ENCODE measurements at places on chromosomes 12 and 14. TPM values are rescaled to one million over a fixed set of nuclear protein-coding genes. Genes with fewer than 3 reads are reported as not detected.

Gene OTOGL
- total RNA-seq = 0.31 TPM

Gene TSPAN9
- 116 TPM for total RNA-seq

Gene CMKLR1
- 0.51 TPM for total RNA-seq

Gene SLCO1B1
- not detected for total RNA-seq

Gene SALL2
- total RNA-seq = 38.4 TPM

Gene OR6C2
- not detected for total RNA-seq

Gene AQP5
- 0.26 TPM for total RNA-seq

Gene TMEM117
- 0.80 TPM for total RNA-seq

Gene SMOC1
- 0.38 TPM for total RNA-seq

Gene SERPINA6
- total RNA-seq = not detected

Gene SARNP
- total RNA-seq = 76.6 TPM

Gene PTHLH
- total RNA-seq = 4.7 TPM

Gene MEG3
- not detected for total RNA-seq

- no peak for DNase-seq
These were observed 837 bp upstream of the STX2 start for GRCh38 chr12:130839770-130840404.

- DNase-seq = no peak
These were observed 1241.4 kb upstream of the TMEM132C start for GRCh38 chr12:127025545-127025944.

- no peak for DNase-seq
These were observed 174.3 kb downstream of the ANO2 start for GRCh38 chr12:5770727-5771126.

DNA sequence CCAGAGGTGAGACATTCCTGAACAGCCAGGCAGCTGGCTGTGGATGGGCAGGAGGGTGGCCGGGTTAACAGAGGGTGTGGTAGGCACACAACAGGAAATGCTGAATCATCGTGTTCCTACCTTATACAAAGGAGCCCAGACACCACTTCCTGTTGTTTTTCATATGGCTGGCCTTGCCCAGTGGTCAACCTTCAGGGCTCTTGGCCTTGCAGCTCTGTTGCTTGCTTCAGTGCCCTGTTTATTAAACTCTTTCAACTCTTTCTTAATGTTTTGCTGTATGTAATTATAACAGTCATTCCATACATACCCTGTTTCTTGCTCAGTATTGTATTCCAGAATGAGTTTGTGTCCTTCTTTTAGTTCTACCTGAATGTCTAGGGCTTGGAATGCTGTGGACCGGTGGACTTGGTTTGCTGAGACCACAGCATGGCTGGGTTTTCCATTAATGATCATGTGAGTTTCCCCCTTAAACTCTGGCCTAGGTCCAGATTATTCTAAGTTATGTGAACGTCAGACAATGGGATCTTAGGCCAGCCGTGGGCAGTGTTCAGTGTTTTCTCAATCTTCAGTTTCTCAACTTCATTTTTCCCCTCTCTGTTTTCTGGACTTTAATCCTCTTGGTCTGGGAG, 11.9 kb downstream of the CFAP54 start:
- DNase-seq = peak; percentile 48

GRCh38 chr12:110074089-110074488, 25.8 kb upstream of the C12orf76 start:
- DNase-seq = no peak

DNA sequence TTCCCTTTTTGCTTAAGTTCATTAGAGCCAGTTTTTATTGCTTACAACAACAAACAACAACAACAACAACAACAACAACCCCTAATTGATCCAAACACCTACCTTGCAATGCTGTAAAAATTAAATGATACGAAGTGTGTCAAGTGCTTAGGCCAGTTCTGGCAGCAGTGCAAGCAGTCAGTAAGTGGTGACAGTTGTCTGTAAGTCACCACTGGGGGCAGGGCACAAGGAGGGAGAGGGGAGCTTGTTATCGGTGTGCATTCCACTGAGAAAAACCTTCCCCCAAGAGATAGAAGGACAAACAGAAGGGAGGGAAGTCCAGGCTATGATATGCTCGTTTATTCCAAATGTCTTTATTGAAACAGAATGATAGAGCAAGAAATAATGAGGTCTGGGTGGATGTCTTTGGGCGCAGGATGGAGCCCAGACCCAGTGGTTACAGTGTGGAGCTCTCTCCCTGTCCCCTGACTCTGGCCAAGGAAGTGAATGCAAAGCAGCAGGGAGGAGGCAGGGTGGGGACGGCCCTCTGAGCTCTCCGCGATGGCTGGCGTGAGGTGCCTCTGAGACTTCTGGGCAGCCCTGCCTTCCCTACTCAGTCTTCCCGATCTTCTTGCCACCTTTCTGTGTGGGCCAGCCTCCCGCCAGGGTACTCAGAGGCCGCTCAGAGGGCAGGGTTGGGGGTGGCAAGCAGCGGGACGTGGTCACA, 6.5 kb downstream of the SLC22A17 start:
- DNase-seq = no peak

DNA sequence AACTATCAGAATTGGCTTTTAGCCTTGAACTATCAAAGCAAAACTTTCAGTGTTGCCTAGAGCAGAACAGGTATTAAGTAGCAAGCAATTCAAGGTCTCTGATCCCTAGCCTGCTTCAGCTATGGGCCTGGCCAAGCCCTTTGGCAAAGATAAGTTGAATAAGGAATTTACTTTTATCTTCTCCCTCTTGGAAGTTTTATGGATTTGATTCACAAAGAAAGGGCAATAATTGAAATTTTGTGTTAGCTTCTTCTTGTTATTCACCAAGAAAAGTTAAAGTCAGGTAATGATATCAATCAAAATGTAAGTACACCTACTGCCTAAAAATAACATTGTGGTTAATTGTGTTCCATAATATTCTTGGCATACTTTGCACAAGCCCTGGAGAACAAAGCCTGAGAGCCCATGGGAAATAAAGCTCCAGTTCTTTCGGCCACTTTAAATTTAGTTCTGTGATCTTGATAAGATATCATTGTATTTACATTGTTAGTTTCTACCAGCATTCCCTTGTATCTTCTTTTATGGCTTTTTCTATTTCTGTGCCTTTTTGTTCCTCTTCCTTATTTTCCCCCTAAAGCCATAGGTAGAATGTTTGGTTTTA, 158.0 kb downstream of the RAD51B start:
- no peak for DNase-seq

GRCh38 chr12:101876322-101876860, 989 bp upstream of the DRAM1 start:
- no peak for DNase-seq

- no peak for DNase-seq
These were observed 37.2 kb downstream of the BEGAIN start for GRCh38 chr14:100549834-100550625.

DNA sequence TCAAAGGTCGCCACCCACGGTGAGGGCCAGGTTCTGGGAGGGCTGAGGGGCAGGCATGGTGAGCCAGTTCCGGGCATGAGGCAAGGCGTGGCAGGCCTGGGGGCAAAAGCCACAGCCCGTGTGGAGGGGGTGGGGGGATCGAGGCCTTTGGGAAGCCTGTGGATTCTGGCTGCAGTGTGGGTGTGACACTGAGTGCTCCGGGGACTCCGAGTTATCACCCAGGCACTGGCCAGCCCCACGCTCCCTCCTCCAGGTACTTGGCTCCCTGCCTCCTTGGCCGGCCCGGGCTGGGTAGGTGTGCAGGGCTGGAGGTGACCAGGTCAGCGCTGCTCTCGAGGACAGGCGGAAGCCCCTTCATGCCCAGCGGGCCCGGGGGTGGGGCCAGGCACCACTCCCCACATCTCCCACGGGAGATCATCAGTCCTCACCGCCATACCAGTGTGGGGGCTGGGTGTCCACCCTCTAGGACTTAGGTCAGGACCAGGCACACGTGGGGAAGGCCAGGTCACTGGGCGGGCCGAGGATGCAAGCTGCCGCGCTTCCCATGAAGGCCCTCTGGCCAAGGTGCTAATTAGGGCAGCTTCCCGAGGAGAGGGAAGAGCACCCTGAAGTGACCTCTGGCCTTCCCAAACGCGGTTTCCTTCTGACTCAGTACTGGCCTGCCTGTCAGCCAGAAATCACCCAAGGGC, 34.1 kb upstream of the TDRD9 start:
- no peak for DNase-seq

- DNase-seq = no peak
These were observed 14.3 kb downstream of the EXOC3L4 start for GRCh38 chr14:103108749-103109207.

DNA sequence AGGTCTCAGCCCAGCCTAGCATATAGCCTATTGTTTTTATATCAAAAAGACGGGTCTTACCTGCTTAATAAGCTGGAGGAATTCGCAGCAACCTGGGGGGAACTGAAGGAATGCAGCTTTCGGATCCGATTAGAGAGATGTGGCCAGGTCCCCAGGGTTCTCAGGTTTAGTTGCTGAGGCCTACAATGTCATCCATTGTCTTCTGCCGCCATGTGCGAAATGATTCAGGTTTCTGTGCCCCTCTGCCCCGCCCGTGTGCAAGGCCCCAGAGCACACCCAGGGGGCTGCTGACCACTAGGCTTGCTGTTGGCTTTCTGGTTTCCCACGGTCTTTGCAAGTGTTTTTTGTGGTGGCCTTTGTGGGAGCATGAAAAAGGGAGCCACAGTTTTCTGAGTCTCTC, 154.5 kb upstream of the TBX3 start:
- no peak for DNase-seq

DNA sequence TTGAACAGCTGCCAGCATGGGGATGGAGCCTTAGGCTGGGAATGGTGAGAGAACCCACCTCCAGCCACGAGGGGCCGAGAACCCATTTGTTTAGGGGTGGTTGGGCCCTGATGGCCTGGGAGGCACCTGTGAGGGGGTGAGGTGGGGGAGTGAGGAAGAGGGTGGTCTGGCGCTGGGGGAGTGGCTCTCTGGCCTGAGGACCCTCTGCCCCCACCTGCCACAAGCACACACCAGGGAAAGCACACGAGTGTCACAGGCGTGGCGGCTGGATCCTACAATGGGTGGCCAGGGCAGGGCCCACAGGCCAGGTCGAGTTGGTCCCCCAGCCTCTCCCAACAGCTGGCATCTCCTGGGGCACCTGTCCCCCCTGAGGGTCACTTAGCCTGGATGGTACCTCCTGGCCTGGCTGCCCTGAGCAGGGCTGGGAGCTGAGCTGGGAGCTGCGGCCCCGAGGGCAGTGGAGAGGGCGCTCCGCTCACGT, 340.5 kb downstream of the TMEM121 start:
- DNase-seq = no peak

- no peak for DNase-seq
These were observed 216.1 kb downstream of the TMEM121 start for GRCh38 chr14:105742531-105742848.

DNA sequence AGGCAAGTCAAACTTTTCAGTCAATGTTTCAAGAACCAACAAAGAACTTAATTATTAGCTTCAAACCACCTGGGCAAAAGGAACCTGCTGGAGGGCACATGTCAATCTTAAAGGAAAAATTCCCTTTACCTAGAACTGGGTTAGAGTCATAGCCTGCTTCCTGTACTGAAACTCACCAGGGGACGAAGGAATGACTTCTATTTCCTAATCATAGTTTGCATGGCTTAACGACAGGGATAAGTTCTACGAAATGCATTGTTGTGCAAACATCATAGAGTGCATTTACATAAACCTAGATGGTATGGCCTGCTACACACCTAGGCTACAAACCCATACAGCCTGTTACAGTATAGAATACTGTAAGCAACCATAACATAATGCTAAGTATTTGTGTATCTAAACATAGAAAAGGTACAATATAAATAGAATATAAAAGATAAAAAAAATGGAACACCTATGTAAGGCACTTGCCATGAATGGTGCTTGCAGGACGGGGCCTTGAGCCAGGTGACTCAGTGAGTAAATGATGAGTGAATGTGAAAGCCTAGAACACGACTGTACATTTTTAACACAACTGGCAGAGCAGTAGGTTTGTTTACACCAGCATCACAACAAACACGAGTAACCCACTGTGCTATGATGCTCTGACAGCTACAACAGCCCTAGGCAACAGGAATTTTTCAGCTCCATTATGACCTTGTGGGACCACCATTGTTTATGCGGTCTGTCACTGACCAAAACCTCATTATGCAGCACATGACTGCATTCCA, 234.9 kb upstream of the CAND1 start:
- no peak for DNase-seq

GRCh38 chr12:47273191-47273626, 193.4 kb upstream of the AMIGO2 start:
- DNase-seq = no peak

DNA sequence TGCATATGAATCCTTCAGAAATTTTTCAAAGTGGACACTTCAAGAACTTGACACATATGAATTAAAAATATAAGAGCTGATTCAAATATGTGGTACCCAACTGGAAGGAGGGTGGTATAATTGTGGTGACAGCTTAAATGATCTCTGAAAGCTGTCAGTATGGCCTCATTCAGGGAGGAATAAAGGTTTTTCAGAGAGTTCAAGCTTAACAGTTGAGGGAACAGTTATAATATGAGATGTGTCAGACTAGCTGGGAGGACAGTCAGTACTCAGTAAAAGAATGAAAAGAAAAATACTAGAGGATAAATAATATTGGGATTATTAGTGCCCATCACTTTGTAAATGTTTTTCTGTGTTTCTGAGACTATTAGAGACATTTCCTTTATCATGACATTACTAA, 277.5 kb downstream of the RASSF9 start:
- DNase-seq = no peak

GRCh38 chr12:20527417-20528163, 159.3 kb downstream of the PDE3A start:
- DNase-seq = no peak

GRCh38 chr12:116642683-116643082, 83.5 kb downstream of the MAP1LC3B2 start:
- DNase-seq = no peak

GRCh38 chr12:164207-164606, 49.8 kb downstream of the SLC6A12 start:
- no peak for DNase-seq

- DNase-seq = no peak
These were observed 22.9 kb downstream of the CPSF2 start for GRCh38 chr14:92144708-92145107.

DNA sequence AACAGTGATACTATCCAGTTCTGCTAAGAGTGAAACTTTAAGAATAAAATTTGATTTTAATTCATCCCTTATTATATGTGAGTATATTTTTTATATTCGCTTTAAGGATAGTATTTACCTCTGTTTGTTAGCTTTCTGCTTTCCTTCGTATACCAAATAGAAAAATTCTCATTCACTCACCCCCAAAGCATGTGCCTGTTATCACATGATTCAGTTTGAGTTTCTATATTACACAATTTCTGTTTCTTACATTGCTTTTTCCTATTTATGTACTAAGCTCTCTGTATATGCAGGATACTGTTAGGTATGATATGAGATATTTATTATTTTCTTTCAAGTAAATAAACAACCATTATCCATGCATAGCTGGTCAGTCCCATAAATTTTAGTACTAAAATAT, 275.2 kb downstream of the FBXL14 start:
- no peak for DNase-seq

DNA sequence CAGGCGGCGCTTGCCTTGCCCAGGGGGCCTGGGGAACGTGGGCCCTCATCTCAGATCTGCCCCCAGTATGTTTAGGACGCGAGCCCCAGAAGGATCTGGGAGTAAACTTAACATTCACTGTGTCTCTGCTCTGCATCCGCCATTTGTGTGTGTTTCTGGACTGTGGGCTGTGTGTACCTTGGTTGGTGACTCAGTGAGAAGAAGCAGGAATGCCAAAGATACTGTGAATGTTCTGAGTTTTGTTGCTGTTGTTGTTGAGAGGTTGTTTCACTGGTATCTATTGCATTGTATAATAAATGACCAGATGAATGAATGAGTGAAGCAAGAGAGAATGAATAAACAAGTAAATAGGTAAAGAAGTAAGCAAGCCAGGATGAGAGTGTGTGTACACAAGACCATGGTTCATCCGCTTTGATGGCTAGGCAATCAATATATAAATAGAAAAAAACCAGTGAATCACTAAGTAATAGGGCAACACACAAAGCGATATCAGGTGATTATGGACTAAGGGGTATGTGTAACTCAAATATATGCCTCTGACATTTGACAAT, 20.5 kb downstream of the MEG3 start:
- DNase-seq = no peak
